ENCODE measurements at places on chromosomes 12 and 14. TPM values are rescaled to one million over a fixed set of nuclear protein-coding genes. Genes with fewer than 3 reads are reported as not detected.

Gene SRGAP1
- total RNA-seq = 9.4 TPM

Gene CLEC4A
- total RNA-seq = not detected

Gene RHOJ
- 2.8 TPM for total RNA-seq

Gene SYNJ2BP
- 13.0 TPM for total RNA-seq

Gene RGS6
- total RNA-seq = not detected

Gene RTL1
- not detected for total RNA-seq

Gene SRP54
- total RNA-seq = 112 TPM

Gene CD4
- total RNA-seq = 0.28 TPM

Gene MMP17
- total RNA-seq = 8.5 TPM

Gene TM7SF3
- total RNA-seq = 141 TPM

Gene TAS2R50
- total RNA-seq = 3.1 TPM

Gene RACGAP1
- 123 TPM for total RNA-seq

Gene HPD
- not detected for total RNA-seq

Gene OAS2
- 3.1 TPM for total RNA-seq

Gene HOXC12
- not detected for total RNA-seq

Gene WSCD2
- total RNA-seq = not detected

Gene EFS
- total RNA-seq = 4.6 TPM

Gene PRMT5
- 128 TPM for total RNA-seq

Gene SPATA7
- total RNA-seq = 6.1 TPM

Gene KIF26A
- under 0.01 TPM for total RNA-seq

Gene RNFT2
- 4.6 TPM for total RNA-seq

Gene SOX5
- total RNA-seq = 4.8 TPM

Gene TOMM20L
- total RNA-seq = not detected

Gene GALNT16
- 2.5 TPM for total RNA-seq

Gene EIF5
- 186 TPM for total RNA-seq

Gene DTD2
- total RNA-seq = 68.8 TPM
